Activated CD4-positive, alpha-beta T cell treated with anti-CD3 and anti-CD28 coated beads, Interleukin-2, Interleukin-6, amounts not matched to agents 100 ng/mL and 50 ng/mL, durations not matched to agents 16 hours and 8 hours (primary cell): ENCODE measurements at places on chromosomes 5 and 9.

GRCh38 chr9:130680836-130681768 lies 12.5 kb upstream of the EXOSC2 start:
- peak; percentile 80 for DNase-seq

DNA sequence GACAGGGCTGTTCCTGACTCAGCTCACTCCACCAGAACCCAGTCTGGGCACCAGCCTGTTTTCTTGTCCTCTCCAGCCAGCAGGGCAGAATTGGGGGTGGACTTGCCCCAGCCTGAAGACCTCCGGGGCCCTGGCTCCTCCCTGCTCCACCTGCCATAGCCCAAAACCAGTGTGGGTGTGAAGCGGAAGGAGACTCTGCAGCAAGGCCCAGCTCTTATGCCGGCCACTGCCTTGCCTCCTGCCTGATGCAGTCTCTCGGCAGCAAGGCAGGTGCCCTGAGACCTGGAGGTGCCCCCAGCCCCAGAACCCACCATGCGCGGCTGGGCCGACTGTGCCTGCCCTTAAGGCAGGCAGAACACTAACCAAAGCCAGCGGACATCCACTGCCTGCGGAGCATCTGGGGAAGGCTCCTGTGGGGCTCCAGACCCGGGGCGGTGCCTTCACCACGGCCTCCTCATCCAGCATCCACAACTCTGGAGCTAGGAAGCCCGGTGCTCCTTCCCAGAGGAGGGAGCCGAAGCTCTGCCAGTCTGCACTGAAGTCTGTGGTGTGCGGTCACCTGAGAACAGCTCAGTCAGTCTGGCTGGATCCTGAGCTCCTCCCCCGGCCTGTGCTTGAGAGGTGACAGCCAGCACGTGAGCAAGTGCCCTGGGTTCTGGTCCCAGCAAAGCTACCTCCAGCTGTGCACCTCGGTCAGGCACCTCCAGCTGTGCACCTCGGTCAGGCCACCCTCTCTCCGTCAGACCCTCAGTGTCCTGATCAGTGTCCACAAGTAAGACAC lies 116.7 kb downstream of the ADAMTS2 start:
- DNase-seq: no peak

GRCh38 chr9:133489253-133490190 lies 10.6 kb upstream of the SLC2A6 start:
- DNase-seq: no peak

DNA sequence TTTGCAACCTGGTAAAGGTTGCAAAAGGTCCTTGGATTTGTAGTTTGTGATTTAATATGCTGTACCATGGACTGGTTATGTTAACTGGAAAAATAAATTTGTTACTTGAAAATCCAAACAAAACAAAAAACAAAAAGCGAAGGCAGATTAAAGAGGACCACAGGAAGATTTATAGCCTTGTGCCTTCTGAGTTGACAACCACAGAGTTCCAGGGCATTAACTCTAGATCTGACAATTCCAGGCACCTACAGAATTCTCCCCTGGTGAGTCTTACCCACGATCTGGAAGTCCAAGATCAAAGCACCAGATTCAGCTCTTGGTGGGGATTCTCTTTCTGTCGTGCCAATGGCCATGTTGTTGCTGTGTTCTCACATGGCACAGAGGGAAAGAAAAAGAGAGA lies 107.9 kb upstream of the SELENOP start:
- no peak for DNase-seq

- peak; percentile 76 for DNase-seq
Measured at GRCh38 chr9:7536310-7536939, 263.2 kb downstream of the DMAC1 start.

- DNase-seq: peak; percentile 56
Measured at GRCh38 chr9:99128133-99128406, 23.2 kb downstream of the TGFBR1 start.

DNA sequence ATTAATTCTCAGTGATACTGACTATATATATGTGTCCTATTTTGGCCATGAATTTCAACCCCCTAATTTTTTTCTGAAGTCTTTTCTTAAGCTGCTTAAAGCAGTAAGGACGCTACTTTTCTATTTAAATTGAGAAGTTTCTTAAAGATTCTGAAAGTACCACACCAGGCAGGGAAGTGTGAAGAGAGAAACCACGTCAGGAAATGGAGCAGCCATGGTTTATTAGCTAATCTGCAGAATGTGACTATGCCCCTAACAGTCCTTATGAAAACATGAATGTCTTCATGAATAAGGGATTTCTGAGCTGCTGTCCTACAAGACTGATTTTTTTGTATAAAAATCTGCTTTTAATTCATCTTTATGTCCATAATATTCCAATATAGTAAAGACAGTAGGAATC lies 1724.3 kb upstream of the C9orf72 start:
- no peak for DNase-seq

GRCh38 chr9:113594484-113595299 lies 131.2 kb downstream of the RGS3 start:
- DNase-seq: no peak
